Upper lobe of right lung (tissue), 1 donor: ENCODE measurements at places on chromosomes 7 and 10. TPM values are rescaled to one million over a fixed set of nuclear protein-coding genes. Genes with fewer than 3 reads are reported as not detected.

TAF5 gene
- total RNA-seq: 4.1 TPM

DNA sequence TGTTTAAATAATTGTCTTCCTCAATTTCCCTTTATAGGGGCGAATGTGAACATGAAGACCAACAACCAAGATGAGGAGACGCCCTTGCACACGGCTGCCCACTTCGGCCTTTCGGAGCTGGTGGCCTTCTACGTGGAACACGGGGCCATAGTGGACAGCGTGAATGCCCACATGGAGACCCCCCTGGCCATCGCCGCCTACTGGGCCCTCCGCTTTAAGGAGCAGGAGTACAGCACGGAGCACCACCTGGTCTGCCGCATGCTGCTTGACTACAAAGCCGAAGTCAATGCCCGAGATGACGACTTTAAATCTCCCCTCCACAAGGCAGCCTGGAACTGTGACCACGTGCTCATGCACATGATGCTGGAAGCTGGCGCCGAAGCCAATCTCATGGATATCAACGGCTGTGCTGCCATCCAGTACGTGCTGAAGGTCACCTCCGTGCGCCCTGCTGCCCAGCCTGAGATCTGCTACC is 42.1 kb downstream of the ASB4 start:
- no peak overlapping the region for H3K27ac ChIP-seq
- no peaks in the 10 kb centered on the region for H3K27me3 ChIP-seq
- no peak for DNase-seq
- no peaks in the 10 kb centered on the region for H3K36me3 ChIP-seq
- H3K4me1 ChIP-seq: no peaks in the 10 kb centered on the region

DNA sequence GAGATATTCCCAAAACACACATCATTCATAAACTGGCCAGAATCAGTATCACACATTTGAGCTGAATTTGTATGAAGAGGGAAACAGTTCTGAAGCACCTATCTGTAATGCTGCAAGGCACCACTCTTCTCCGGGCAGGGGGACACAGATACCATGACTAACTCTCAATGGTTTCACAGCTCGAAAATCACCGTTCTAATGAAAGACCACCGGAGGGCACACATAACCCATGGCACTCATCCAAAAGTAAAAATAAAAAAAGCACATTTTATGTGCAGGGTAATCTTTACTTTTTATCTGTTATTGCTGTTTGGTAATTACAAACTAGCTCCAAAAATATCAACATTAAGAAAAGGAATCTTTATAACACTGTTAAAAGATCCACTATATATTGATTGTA is 137.5 kb downstream of the PARD3 start:
- no peaks in the 10 kb centered on the region for H3K27me3 ChIP-seq
- H3K4me3 ChIP-seq: no peak overlapping the region
- no peak overlapping the region for H3K27ac ChIP-seq
- DNase-seq: no peak

DNA sequence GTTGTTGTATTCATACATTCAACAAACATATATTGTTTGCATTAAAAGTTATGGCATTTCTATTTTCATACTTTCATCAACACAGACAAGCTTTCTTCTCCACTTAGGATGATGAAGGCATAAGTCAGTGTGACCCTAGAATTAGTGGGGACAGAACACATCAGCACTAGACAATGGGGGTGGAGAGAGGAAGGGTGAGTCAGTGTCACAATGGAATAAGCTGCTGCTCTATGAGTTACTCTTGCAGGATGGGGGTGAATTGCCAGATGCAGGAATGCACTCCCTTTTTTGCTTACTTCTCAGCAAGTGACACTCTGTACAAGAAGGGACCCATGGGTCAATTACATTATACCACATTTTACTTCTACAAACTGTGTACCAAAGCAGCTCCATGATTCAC is 74.0 kb downstream of the DGKI start:
- no peak overlapping the region for H3K4me3 ChIP-seq
- no peak overlapping the region for H3K27ac ChIP-seq
- H3K36me3 ChIP-seq: no peaks in the 10 kb centered on the region
- DNase-seq: no peak
- H3K4me1 ChIP-seq: no peaks in the 10 kb centered on the region

- no peaks in the 10 kb centered on the region for H3K4me1 ChIP-seq
- H3K27me3 ChIP-seq: no peaks in the 10 kb centered on the region
- DNase-seq: no peak
- no peaks in the 10 kb centered on the region for H3K36me3 ChIP-seq
- H3K4me3 ChIP-seq: no peak overlapping the region
Measured at GRCh38 chr7:1872191-1873069, 202.4 kb downstream of the ELFN1 start.
